Stimulated activated CD8-positive, alpha-beta memory T cell treated with anti-CD3 and anti-CD28 coated beads, Interleukin-7, amount 100 ng/mL, for 1 hour (primary cell): ENCODE measurements at places on chromosomes 12 and 14.

- no peak for DNase-seq
Observed at GRCh38 chr12:112238441-112238840, 113.1 kb downstream of the TRAFD1 start.

DNA sequence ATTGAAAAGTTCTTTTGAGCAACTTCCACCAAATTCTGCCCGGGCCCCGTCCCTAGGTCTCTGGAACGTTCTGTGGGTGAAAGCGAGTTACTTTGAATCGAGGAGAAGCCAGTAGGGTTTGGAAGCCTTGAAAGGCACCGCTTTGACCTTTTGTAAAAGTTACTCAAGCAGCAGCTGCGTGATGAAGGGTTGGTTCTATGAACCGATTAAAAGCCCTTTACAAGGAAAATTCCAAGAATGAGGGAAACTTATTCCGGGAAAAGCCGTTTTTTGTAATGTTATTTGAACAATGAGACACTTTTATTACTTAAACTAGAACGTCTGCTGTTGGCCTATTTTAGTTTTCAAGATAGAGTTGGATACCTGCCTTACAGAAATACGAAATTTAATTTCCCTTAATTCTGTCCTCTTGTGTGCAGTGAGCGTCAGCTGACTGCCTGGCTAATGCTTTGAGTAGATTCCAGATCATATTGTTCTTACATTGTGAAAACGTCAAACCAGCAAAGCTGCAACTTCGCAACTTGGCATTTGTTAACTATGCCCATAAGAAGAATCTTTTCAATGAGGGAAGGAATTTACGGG lies 906 bp downstream of the LARP4 start:
- no peak for DNase-seq

- DNase-seq: no peak
Observed at GRCh38 chr12:14776236-14776961, 26.9 kb downstream of the WBP11 start.

DNA sequence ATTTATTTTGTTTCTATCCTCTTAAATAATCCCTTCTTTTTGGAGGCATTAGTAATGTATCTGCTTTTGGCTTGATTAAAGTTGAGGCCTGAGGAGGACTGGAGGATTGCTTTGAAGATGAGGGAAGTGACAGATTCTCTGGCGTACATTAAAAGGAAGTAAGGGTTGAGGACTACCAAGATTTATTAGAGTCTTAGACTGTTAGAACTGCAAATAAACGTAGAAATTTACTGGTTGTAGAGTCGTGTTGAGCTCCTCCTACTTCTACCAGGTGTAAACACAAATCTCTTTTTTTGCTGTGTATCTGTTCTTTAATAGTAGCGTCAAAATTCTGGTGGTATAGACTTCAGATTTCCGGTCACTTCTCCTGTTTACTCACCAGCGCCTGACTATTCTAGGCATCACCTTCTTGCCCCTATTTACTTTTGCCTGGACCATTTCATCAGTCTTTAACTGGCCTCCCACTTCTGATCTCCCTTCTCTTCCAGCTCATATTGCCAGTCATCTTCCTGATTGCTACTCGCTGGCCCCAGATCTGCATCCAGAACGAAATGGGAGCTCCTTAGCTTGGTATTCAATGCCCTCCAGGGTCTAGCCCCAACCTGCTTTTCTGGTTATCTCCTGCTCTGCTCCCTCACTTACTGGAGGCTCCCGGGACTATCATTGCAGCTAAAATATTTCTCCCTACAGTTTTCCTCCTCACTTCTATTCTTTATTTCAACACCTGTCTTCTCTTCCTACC lies 8.4 kb upstream of the EID3 start:
- DNase-seq: no peak

DNA sequence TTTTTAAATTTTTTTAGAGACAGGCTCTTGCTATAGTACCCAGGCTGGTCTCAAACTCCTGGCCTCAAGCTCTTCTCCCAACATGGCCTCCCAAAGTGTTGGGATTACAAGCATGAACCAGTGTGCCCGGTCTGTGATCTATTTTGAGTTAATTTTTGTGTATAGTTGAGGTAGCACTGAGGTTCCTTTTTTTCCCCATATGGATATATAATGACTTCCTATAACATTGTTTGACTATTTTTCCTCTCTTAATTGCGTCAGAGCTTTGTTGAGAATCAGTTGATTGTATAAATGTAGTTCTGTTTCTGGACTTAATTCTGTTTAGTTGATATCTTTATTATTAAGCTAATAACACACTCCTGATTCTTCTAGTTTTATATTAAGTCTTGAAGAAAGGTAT lies 8.6 kb upstream of the M6PR start:
- no peak for DNase-seq

DNA sequence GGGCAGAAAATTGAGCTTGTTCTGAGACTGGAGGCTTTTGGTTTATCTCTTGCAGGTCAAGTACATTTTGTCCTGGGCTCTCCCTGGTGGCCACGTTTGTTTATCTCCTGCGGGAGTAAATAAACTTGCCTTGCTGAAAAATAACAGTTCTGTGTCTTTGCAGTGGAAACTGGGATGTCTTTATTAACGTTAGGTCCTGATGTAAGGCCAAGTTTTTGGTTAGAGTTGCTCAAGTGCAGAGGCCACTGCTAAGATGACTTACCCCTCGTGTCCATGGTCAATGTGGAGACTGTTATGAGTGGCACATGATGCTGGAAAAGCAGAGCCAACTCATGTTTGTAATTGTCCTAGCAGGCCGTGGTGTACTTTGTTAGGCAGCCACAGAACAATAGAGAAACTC lies 3.8 kb downstream of the PTPN11 start:
- DNase-seq: no peak

DNA sequence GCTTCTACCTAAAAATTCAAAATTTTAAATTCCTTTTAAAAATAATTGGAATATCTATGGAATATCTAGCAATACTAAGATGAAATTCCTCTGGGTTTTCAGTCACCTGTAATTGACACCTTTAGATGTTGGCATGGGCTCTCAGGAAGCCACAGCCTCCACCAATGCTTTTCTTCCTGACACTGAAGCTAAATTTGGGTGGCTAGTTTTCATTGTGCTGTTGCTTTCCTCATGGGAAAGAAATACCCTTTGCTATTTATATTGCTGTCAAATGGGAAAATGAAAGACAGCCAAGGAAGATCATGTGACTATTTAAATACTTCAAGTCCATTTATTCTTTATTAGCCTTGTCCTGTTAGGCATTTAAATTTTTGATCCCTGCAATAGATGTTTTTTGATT lies 313.0 kb downstream of the NAV3 start:
- no peak for DNase-seq

GRCh38 chr14:56895154-56895553 lies 84.9 kb upstream of the OTX2 start:
- DNase-seq: no peak

GRCh38 chr12:108525681-108526080 lies 10.6 kb downstream of the FICD start:
- no peak for DNase-seq

DNA sequence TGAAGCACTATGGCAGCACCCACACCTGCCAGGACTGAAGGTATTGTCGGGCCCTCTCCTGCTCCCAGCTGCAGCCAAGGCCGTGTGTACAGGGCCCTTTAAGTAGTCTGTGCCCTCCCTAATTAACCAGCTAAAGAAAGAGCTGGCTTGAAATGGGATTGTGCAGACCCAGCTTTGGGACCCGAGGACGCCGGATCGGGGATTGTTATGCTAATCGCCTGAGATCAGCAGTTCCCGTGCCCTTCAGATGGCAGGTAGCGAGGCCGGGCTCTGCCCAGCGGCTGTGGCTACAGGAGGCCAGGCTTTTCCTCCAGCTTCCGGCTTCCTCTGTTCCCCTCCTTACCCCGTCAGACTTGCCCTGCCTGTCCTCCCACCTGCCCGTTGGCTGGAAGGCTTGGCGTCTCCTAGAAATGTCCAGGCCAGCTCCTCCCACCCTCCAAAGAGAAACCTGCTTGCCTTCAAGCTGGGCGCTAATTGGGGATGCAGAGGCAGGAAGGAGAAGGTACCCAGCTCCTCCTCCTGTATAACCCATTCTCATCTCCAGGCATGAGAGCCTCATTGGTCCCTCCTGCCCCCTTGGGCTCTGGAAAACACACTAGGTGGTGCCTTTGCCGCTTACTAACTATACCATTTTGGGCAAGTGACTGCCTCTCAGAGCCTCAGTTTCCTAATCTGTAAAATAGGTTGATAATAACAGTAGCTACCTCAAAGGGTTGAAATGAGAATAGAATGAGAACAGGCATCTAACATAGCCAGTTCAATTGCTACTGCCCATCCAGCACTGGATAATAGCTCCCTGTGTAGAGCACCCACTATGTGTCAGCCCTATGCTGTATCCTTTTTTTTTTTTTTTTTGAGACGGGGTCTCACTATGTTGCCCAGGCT lies 25.8 kb upstream of the MSI1 start:
- no peak for DNase-seq
